ENCODE measurements at places on chromosomes 12 and 14. TPM values are rescaled to one million over a fixed set of nuclear protein-coding genes. Genes with fewer than 3 reads are reported as not detected.

NOC4L gene
- 19.7 TPM for polyA plus RNA-seq

SDR9C7 gene
- polyA plus RNA-seq: 0.10 TPM

ATXN7L3B gene
- polyA plus RNA-seq: 52.3 TPM

AVPR1A gene
- 0.54 TPM for polyA plus RNA-seq

RAB2B gene
- polyA plus RNA-seq: 51.6 TPM

GAS2L3 gene
- 11.7 TPM for polyA plus RNA-seq

GRCh38 chr12:20361416-20361815 is 6.9 kb upstream of the PDE3A start:
- no peak for DNase-seq

DNA sequence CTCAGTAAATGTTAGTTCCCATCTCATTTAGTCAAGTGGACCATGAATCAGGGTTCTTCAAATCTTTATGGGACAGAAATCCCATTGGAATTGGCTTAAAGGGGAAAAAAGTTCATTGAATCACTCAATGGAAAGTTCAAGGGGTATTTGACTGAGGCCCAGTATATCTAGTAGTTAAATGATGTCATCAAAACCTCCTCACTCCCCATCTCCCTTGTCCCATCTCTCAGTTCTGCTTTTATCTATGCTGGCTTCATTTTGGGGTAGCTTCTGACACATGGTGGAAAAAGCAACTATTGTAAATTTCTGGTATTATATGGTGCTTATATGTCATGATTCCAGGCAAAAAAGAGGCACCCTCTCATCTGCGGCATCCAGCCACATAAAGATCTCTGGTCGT is 51.9 kb downstream of the DAAM1 start:
- DNase-seq: no peak

DNA sequence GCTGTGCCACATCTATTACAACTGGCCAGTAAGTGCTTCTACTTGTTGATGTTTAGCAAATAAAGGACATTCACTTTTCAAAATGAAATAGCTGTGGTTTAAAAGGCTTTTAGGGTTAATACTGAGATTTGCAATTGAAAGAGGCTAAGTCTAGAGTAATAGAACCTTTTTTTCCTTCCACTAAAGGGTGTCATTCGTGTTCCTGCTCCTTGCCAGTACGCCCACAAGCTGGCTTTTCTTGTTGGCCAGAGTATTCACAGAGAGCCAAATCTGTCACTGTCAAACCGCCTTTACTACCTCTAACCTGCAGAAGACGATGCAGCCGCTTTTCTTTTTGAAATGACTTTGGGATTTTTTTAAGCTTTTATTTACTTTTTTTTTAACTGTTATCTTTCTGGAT is 33.6 kb downstream of the PIWIL1 start:
- no peak for DNase-seq

- DNase-seq: no peak
Observed at GRCh38 chr14:65333943-65334687, 78.4 kb upstream of the FUT8 start.

GRCh38 chr14:76924371-76925096 is 98.3 kb downstream of the LRRC74A start:
- DNase-seq: no peak

Measured in right lung (tissue), 10 donors.